Stimulated activated CD4-positive, alpha-beta T cell treated with anti-CD3 and anti-CD28 coated beads, Interleukin-4, amount 100 ng/mL, for 24 hours (primary cell): ENCODE measurements at places on chromosomes 16 and 17.

- no peak for DNase-seq
These were observed 10.3 kb upstream of the MED9 start for GRCh38 chr17:17466511-17466910.

DNA sequence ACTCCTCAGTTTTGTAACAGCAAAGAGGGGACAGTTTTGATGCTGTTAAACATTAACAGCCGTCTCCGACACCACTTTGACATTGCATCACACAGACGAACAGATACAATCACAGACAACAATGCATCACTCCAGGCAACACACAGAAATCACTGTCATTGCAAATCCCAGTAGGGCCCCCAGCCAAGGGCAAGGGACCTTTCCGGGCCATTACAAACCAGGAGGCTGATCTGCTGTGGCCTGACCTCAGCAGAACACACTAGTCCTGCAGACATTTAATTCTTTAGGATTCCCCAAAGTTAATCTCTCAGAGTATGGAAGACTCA lies 136.2 kb upstream of the RCVRN start:
- no peak for DNase-seq

DNA sequence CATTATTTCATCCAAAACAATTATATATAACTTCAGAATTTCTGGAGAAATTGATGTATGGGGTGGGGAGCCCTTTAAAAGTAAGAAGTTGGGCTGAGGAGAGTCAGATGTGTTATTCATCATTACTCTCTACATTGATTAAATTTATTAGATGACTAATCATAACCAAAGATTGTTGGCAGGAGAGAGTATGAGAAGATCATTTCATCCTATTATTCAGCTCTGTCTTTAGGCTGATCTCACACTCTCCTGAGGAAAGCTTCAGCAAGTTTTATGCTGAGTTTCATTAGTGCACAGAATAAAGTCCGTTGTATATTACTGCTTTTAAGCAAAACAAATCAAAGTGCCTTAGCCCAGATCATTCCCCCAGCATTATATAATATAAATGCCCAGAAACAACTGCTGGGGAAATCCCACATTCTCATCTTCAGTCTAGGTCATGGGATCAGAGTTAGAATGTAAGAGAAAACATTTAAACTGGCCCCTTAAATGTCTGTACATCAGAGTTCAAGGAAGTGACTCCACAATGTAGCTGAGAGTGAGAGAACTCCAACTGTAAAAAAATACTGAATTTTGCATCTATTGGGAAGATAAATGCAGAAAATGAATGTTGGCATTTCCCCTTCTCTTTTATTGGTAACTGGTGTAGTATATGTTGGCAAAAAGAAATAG lies 130.1 kb upstream of the HLF start:
- DNase-seq, result no peak

GRCh38 chr16:67207249-67208091 lies 8.5 kb downstream of the ELMO3 start:
- no peak for DNase-seq

DNA sequence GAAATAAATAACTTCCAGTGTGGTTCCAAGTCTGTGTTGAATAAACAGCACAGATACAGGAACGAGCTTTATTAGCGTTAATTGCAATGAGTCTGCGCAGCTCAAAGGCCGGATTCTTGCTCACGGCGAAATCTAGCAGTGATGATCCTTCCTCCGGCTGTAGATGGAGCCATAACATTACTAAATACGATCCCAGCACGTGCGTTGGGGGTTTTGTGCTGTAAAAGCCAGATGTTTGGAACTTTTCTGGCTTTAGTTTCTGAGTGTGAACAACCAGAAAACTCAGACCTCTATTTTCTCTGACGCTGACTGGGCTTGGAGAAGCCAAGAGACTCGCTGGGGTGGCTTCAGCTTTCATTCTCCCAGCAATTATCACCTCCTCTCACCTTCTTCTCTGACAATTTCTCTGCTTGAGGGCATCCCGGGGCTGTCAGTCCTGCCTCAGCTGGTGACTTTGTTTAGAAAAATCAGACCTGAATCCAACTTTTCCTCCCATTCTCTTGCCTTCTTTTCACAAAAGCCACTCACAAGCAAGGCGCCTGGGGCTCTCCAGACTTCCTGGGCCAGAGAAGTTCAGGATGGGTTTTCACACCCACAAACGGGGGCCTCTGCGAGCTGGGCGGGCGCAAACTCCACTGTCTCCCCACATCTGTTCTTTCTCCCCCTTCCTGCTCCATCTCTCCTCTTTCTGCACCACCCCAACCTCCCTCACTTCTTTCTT lies 47.1 kb upstream of the AKTIP start:
- peak; percentile 54 for DNase-seq

GRCh38 chr17:32958418-32958817 lies 30.5 kb downstream of the TMEM98 start:
- DNase-seq, result no peak

GRCh38 chr16:10897134-10897533 lies 20.1 kb downstream of the CIITA start:
- DNase-seq, result no peak

DNA sequence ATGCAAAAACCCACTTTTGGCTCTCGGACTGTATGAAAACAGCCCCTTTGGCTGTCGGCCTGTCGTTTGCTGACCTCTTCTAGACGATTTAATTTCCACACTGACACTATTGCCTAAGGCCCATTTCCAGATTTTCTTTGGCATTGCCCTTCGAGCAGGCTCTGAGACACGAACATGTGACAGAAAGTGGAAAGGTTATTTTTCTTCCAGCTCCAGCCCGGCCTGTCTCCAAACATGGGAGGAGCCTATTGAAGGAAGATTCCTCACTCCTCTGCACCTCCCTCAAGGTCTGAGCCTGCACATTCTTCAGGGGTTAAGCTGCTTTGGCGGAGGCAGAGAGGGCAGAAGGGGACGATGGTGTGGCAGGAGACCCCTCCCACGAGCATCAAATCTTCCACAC lies 85.9 kb upstream of the FOXF1 start:
- no peak for DNase-seq

GRCh38 chr16:87464691-87465300 lies 28.0 kb downstream of the ZCCHC14 start:
- DNase-seq, result peak; percentile 56

DNA sequence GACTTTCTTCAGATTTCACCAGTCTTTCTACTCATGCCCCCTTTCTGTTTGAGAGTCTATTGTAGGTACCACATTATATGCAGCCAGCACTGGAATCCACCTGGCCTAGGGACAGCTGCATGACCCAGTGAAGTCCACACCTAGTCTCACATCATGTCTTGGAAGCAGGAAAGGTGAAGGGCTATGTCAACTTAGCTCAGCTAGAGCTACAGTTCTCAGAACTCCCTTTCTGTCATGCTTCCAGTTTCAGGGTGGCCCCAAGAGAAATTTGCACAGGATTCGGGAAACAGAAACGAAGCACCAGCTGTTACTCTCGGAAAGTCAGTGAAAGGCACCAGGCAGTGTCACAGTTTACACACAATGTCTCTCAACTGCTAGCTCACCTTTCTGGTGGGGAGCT lies 51.6 kb upstream of the NLRP1 start:
- no peak for DNase-seq

- DNase-seq, result no peak
These were observed 16.8 kb downstream of the CHP2 start for GRCh38 chr16:23771642-23772041.

- DNase-seq, result no peak
These were observed 50.0 kb downstream of the SHISA9 start for GRCh38 chr16:12951392-12951791.

GRCh38 chr16:23174622-23175021 lies 7.9 kb upstream of the SCNN1G start:
- DNase-seq, result no peak

- DNase-seq, result no peak
These were observed 5.7 kb downstream of the SMIM5 start for GRCh38 chr17:75638893-75639292.

DNA sequence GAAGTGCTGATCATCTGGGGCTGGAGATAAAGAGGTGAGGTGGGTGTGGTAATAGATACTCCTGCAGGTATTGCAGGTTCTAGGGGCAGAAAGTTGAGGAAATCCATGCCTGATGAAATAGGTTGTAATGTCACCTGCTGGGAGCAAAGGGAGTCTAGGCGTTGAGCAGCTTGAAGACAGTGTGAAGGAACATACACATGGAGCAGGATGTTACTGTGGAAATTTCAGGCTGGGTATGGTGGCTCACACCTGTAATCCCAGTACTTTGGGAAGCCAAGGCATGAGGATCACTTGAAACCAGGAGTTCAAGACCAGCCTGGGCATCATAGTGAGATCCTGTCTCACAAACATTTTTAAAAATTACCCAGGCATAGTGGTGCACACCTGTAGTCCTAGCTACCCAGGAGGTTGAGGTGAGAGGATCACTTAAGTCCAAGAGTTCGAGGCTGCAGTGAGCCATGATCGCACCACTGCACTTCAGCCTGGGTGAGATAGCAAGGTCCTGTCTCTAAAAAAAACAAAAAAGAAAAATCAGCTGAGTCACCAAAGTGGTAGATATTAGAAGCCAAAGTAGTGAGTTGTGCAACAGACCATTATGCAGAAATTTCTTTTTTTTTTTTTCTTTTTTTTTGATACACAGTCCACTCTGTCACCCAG lies 9.1 kb upstream of the CRYBA1 start:
- no peak for DNase-seq

GRCh38 chr17:42058063-42058462 lies 7.7 kb upstream of the C17orf113 start:
- DNase-seq, result no peak

DNA sequence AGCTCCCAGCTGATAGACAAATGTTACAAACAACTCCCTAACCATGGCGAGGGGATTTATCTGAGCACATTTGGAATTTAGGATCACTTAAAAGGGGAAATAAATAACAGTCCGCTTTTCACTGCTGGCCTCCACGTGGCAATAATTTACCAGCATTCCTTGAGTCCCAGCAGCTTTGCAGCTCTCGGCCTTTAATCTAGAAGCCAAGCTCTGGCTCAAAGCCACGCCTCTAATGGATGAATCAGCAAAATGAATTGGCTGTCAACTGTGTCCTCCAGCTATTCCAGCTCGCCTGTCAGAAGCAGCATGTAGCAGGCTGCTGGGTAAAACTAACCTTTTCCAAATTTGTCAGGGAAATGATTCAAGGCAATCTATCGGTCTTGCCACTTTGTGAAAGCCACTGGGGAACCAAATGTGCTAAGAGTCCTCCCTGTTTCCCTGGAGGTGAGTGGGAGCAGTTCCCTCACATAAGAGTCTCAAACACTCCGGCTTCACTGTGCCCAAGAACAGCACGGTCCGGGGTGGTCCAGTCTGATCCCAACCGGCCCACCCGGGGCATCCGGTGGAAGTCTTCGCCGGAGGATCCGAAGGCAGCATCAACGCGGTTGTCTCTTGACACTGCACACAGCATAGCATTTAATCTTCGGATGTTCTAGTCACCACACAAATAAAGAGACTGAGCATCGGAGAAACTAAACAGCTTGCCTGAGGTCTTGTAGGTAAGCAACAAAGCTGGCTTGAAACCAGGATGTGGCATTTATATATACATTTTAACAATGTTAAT lies 143.3 kb downstream of the PARN start:
- no peak for DNase-seq

GRCh38 chr17:7684851-7685532 lies 2.3 kb downstream of the TP53 start:
- no peak for DNase-seq

DNA sequence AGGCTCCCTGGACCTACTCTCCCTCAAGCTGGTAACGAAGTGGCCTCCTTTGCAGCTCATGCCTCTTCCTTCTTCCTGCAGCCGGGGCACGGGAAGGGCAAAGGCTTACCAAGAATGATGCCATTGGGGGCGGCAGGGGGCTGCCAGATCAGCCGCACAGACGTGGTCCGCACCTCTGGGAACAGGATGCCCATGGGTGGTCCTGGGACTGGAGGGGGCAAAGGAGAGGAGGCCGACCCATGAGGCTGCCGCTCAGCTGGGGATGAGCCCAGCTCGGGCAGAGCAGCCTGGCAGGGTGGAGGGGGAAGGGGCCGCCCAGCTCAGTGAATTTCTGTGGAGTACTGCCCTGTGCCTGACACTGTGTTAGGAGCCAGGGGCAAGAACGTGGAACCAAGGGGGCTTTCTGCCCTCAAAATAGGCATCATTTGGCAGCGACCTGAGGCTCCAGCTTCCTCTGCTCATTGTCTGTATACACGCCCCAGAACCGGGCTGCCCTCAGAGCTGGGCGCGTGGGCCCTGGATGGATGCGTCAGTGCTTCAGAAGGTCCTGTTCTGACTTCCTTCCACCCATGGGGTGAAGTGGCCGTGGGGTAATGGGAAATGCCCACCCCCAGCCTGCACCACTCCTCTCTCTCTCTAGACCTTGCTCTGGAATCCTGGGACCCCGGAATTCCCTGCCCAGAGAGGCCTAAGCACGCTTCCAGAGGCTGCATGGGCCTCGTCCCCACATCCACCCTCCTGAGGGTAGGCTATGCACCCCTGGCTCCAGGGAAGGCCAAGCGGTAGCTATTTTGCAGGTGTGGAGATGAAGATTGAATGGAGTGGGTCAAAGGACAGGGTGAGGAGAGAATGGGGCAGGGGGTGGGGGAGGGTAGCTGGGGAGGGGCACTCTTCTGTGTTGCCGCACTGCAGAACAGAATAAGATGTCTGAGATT lies 79.8 kb upstream of the CDC42EP4 start:
- DNase-seq, result no peak

DNA sequence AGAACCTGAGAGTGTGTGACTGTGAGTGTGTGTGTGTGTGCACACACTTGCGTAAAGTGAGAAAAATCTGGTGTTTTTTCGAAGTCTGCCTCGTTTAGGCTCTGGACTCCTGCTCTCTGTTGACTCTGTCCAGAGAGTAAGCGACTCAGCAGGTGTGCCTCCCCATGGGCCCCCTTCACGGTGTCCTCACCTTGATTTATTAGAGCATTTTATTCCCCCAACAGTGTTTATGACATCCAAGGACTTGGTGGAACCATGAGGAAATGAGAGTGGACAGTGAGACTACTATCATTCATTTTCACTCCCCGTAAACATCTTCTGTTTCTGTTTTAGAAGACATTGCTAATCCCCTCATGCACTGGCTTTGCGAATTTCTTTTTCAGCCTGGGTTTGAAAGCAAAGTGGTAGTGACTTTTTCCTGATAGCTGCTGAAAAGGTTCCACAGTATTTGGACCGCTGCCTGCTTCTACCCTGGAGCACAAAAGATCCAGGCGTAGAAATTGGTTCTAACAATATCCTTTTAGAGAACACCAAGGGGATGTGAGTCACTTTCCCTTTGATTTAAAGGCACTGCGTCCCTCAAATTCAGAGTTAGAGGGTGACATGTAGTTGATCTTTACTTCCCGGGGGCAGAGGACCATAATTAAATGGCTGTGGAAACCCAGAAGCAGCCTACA lies 218.2 kb downstream of the WWOX start:
- no peak for DNase-seq

GRCh38 chr16:63981639-63982038 lies 1140.2 kb downstream of the CDH11 start:
- DNase-seq, result no peak

GRCh38 chr17:59762049-59762823 lies 54.8 kb downstream of the VMP1 start:
- DNase-seq, result peak; percentile 35
